Stimulated activated CD8-positive, alpha-beta memory T cell treated with anti-CD3 and anti-CD28 coated beads, Interleukin-4, amount 100 ng/mL, for 4 hours (primary cell): ENCODE measurements at places on chromosomes 3 and 15.

- DNase-seq: no peak
These were observed 29.1 kb upstream of the VIPR1 start for GRCh38 chr3:42473083-42473932.

DNA sequence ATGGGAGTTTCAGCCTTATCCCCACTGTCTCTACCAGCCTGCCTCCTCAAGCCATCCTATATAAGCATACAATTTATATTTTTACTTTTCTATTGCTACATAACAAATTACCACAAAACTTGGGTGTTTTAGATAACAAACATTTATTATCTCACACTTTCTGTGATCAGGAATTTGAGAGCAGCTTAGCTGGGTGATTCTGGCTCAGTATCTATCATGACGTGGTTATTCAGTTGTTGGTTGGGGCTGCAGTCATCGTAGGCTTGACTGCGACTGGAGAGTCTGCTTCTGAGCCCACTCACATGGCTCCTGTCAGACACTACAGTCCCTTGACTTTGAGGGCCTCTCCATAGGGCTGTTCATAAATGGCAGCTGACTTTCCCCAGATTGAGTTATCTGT lies 20.7 kb downstream of the PARP15 start:
- no peak for DNase-seq

DNA sequence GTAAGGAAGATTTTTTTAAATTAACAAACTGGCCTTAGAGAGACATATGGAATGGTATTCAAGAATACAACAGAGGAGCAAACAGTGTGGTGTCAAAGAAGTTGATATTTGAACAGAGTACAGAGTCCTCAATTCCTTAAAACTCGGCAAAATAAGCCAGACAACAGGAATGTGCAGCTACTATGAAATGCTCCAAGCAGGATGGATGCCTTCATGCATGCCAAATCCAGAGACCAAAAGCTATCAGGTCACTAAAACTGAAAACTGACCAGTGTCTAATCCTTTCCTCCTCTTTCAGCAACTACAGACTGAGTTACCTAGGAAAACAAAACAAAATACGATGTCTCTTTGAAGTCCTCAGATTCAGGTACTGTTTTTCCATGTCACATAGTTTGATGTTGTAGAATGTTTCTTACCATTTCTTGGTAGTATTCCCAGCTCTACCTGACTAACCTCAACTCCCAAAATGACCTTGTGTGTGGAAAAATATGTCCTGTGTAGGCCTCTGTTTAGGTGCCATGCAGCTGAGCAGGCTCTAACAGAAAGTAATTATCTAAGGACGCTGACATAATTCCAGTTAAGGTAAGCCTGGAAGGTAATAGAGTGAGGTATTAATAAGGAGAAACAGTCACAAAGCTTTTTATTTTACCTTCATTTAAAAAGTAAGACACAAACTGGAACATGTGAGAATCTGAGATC lies 46.9 kb downstream of the TBL1XR1 start:
- no peak for DNase-seq

DNA sequence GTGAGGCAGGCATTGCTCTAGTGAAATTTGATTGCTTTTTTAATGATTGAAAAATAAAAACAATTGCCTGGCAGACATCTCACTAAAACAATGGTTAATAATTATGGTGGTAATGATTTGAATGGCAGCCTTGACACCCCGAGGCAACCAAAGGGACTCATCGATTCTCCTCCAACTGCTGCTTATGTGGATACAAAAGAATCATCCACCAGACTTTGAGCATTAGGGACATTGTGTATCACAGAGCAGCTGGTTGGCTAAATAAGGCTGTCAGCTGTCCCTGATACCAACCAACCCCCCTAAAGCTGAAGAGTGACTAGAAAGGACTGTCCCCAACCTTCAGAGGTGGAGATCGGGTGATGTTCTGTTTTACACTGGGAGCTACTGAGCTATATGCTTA lies 1.7 kb upstream of the CD47 start:
- DNase-seq: no peak

- DNase-seq: no peak
These were observed 201.1 kb upstream of the RGMA start for GRCh38 chr15:93289941-93290617.

DNA sequence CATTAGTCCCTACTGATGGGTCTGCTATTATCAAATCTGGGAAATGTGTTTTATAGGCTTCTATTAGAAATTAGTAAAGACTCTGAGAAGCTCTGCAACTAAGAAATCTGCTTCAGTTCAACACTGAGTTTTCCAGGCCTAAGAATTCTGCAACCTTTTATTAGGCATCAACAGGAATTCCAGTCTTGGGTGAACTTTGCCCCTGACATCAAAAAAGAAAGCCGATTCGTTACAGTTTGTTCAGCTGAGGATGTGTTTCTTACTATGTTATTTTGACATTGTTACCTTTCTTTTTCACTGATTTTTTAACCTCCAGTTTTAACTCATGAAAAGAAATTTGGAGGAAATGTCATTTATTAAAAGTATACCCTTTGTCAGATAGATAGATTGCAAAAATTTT lies 131.5 kb upstream of the KCNH8 start:
- DNase-seq: no peak

DNA sequence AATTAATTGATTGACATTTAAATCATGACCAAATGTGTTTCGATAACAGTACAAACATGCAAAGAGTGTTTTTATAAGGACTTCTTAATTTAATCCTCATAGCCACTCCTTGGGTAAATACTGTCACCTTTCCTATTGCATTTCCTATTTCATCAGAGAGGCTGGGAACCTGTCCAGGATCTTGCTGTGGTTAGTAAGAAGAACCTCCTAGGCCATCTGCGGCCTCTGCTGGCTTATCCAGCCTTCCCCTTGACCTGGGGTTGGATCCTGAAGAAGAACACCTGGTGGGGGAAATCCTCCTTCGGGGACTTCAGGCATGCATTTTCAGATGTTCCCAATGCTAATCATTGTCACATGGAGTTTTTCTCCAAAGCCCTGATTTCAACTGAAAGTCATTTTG lies 25.5 kb downstream of the GLDN start:
- DNase-seq: no peak

GRCh38 chr15:96316953-96317629 lies 13.4 kb upstream of the NR2F2 start:
- no peak for DNase-seq

DNA sequence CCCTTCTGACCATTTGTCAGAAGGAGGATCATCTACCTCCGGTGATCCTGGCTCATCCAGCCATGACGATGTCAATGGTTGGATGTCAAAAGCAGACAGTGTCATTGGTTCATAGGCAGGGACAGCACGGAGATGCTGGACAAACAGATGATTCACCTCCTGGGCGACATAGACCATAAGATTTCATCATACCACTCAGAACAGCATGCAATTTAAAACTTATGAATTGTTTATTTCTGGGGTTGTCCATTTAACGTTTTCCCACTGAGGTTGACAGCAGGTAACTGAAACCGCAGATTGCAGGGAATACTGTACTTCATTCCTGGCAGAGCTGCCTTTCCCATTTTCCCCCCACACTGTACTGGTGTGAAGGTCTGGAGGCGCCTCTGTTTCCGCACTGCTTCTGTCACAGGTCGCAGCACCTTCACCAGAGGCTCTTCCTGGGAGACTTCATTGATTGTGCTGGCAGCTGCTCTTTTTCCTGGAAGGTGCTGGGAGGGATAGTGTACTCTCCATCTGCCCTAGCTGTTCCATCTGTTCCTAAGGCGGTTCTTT lies 32.5 kb upstream of the TMOD3 start:
- DNase-seq: no peak

- DNase-seq: no peak
These were observed 1026.5 kb upstream of the CFAP20DC start for GRCh38 chr3:60076331-60076730.

DNA sequence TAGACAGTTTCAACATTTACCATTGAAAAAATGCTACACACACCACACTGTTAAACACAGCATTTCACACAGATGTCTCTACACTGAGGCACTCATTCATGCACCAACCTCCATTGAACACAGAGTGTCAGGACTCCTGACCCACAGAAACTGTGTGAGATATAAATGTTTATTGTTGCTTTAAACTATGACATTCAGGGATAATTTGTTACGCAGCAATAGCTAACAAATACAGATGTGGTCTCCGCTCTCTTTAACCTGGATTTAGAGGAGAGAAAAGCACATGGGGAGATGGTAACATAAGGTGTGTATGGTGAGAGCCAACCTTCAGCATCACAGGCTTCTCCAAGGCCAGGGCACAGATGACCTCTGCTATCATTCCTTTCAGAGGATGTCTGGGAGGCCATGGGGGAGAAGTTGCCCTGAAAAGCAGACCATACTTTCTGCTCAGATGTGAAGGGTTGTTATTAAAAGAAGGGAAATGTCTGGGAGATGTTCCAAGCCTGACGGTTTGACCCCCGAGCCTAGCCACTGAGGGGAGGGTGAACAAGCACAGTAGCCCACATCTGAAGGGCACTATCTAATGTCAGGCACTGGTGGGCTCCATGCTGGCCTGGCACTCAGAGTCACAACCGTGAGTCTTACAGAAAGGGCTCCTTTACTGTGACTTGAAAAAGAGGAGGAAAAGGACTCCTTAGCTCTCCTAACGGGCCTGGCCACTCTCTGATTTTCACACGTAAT lies 284.5 kb upstream of the TLE3 start:
- no peak for DNase-seq

DNA sequence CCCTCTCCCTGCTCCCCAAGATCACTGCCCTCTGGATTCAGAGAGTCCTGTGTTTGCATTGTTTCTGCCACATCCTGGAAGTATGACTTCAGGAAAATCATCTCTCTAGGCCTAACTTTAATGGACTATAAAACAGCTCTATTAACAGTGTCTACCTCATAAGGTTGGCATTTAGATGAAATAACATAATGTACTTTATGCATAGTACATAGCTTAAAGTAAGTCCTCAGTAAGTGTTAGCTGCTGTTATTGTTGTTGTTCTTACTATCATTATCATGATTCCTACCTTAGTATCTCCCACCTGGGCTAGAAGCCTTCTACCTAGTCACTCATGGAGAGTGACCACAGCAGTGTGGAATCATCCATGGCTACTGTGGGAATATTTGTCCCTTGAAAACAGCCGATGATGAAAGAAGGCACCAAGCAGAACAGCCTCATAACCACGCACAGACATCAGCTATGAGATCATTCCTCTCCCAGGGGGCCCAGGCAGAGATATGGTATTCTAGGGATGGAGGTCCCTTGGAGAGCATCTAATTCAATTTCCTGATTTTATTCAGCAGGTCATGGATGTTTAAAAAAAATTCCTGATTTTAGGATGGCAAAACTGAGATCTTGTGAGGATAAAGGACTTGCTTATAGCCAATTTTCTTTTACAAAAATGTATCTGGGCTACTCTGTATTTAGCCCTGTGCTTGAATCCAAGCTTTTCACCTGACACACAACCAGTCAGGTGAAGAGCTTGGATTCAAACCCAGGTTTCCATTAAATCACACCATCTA lies 1.9 kb downstream of the FSD2 start:
- DNase-seq: no peak

DNA sequence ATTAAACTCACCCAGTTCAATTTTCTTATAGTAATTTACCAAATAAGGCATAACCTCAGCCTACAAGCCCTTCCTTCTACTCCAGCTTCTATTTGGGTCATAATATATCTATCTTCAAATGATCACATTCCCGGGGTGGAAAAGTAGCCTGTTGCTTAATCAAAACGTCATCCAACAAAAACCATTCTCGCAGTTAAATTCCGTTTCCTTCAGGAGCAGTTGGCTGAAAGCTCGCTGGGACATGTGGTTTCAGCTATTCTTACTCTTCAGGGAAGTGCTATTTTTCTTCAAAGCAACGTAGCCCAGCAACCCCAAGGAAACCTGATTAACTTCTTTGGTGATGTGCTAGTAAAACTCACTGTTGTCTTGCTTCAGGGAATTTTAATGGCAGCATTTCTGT lies 59.6 kb downstream of the MAGI1 start:
- DNase-seq: no peak

- no peak for DNase-seq
These were observed 32.0 kb upstream of the PPP4R2 start for GRCh38 chr3:72964633-72965032.

DNA sequence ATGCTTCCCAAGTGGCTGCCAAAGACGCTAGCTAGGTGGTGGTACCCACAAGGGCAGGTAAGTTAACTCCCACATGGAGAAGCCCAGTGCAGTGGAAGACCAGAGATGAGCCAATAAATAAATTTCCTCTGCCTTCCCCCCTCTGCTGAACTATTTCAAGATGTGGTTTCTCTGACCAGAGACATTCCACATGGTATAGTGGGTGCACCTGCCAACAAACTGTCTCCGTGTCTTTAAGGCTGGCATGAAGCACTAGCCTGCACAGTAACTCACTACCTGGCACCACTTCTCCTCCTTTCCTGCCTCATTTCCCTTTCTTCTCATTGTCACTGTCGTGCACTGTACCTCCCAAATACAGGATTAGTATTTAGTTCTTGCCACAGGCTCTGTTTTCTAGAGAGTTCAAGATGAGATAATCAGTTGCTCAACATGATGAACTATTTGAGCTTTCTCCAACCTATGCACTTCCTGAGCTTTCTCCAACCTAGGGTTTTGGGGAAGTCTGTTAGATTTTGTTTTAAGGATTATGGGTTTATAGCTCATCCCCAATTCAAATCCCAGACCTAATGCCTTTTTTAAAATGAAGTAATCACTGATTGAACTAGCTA lies 8.4 kb upstream of the CRTAP start:
- DNase-seq: no peak

GRCh38 chr15:75891895-75892294 lies 11.8 kb upstream of the FBXO22 start:
- no peak for DNase-seq

DNA sequence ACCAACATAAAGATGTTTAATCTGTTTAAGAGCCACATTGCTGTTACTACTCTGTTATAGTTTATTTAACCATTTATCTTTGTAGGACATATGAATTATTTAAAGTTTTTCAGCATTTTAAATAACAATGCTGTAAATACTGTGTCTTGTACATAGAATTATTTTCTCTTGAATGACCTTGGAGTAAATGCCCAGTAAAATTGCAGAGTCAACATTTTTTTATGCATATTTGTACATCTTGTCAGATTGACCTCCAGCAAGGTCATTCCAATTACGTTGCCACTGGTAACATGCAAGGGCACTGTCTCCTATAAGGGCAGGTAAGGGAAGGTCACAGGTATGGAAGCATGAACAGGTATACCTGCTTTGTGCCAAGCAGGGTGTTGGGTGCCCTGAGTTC lies 64.3 kb downstream of the RLBP1 start:
- no peak for DNase-seq

DNA sequence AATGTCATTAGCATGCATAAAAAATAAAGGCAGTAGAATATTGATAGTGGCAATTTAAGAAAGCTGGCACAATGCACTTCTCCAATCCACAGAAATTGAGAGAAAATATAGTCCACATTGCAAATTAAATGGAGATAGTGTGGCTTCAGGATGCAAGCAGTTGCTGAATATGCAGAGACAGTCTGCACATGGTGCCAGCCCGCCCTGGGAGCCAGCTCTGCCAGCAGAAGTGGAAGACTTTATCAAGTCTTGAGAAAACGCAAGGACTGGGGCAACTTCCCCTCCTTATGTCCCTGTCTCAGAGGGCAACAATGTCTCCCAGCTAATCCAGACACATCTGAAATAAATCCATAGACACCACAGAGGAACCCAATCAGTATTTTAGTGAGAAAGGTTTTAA lies 57.2 kb downstream of the MB21D2 start:
- DNase-seq: no peak
